CD4-positive, alpha-beta T cell (primary cell): ENCODE measurements at places on chromosomes 13 and 19.

- DNase-seq = peak; percentile 21
Measured at GRCh38 chr19:29724102-29724641, 9.1 kb upstream of the C19orf12 start.

DNA sequence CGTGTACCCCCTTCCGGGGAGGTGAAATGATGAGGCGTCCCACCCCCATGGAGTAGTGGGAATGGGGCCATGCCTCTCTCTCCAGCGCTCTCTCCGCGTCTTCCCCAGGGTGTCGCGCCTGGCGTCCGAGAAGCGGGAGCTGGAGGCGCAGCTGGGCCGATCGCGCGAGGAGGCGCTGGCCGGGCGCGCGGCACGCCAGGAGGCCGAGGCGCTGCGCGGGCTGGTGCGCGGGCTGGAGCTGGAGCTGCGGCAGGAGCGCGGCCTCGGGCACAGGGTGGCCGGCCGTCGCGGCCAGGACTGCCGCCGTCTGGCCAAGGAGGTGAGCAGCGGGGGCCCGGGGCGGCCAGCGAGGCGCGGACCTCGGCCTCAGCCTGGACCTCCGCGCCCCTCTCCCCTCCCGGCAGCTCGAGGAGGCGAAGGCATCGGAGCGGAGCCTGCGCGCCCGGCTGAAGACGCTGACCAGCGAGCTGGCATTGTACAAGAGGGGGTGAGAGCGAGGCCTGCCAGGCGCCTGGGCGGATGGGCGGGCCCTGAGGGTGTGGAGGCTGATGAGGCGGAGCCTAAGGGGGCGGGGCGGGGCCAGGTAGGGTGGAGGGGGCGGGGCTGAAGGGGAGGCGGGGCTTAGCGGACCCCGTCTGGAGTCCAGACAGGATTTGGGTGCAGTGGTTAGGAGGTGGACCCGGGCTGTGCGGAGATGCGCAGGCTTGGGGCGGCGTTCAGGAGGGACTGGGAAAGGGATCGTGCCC lies 7.7 kb downstream of the PGLYRP1 start:
- peak; percentile 77 for DNase-seq

DNA sequence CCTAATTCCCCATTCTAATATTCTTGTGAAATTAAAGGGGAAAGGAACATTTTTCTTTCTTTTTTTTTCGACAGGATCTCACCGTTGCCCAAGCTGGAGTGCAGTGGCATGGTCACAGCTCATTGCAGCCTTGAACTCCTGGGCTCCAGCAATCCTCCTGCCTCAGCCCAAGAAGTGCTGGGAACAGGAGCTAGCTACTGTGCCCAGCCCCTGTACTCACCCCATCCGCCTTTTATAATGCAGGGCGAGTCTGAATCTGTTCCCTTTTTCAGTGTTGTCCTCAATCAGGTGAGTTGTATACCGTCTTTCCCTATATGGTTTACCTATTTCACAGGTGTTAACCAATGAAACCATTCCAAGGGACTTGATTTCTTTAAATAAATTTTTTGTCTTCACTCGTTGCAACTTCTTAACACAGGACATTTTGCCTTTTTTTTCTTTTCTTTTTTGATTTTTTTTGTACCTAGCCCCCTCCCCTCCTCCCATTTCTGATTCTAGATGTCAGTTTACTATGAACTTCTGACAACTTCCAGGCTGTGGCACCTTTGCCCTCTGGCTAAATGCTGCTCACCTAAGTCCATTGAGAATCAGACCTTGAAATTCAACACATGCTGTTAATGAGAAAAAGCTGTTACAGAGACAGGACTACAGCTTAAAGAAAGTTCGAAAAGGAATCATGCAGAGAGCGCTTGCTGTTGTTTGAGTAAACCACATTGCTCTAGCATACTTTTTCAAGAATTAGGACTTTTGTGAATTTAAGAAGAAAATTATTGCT lies 562.1 kb upstream of the KLF12 start:
- DNase-seq = no peak

GRCh38 chr13:55554741-55555140 lies 1586.0 kb upstream of the PRR20A start:
- no peak for DNase-seq

DNA sequence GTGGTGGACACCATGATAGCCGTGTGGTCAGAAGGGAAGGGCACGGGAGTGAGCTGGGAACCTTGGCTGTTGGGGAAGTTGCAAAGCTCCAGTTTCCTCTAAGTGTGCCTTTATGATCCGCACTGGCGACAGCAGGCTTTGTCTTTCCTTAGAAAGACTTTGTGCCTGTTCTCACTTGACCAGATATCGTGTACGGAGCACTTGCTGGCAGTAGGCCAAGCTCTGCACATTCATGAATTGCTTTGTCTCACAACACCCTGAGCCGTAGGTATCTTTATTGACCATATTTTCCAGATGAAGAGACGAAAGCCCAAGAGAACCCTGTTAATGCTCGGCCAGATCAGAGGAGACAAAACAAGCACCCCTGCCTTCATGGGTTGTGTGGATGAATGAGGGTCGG lies 15.1 kb downstream of the CUL4A start:
- DNase-seq = no peak

DNA sequence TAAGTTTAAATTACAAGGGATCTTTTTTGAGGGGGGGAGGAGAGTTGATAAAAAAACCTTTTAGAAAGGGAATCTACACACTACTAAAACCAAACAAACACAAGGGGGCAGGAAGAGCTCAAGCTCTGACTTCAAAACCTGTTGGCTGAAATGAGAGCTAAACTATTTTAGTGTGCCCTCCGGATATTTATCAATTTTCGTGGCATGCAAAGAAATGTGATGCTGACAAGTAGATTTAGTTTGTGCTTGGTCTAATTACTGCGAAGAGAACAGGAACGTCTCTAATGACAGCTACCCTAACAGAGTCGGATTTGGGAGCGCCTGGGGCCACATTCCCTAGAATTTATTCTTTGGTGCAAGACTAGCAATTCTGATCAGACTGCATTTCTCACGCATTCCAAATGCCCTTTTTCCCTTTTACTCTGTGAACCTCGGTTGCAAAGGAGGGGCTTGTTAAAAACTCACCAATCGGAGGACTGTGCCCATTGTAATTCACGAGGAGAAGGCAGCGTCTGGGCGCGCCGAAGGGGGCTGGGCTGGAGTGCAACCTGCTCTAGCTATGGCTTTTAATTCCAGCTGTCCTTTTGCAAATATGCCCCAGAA lies 802 bp upstream of the FREM2 start:
- no peak for DNase-seq

DNA sequence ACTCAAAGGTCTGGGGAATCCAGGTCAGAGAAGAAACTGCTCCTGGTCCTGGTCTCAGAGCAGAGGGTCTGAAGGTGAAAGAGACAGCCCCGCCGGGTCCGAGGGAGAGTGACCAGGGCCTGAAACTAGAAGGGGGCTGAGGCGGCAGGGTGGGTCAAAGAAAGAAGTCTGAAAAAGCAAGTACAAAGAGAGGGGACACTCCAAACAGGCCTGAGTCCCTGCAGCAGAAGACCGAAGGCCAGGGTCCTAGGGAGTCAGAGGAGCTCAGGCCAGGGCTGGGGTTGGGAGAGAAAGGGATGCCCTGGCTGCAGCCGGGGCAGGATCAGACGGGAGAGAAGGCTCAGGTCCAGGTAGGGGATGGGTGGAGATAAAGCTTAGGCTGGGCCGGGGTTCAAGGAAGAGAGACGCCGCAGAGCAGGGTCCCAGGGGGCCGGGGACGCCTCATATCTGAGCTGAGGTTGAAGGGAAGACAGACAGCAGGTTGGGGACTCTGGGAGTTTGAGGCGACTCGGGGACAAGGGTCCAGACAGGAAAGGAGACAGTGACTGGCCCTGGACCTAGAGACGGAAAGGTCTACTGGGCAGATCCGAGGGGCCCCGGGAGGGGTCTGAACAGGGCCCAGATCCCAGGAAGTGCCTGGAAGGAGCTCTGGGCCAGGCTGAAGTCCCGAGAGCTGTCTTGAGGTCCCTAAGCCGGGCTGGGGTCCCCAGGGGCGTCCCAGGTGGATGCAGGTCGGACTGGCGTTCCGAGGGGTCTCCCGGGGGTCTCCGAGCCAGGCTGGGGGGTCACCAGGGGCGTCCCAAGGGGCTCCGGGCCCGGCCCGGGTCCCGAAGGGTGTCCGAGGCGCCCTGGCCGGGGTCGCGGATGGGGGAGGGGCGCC lies 795 bp downstream of the MLLT1 start:
- no peak for DNase-seq

- DNase-seq = no peak
Measured at GRCh38 chr13:66102864-66103263, 1127.3 kb downstream of the PCDH9 start.
